ENCODE measurements at places on chromosomes 2 and 18. TPM values are rescaled to one million over a fixed set of nuclear protein-coding genes. Genes with fewer than 3 reads are reported as not detected.

Gene SKOR2
- not detected for total RNA-seq

GRCh38 chr2:233062451-233062850, 2.3 kb downstream of the INPP5D start:
- DNase-seq = no peak

DNA sequence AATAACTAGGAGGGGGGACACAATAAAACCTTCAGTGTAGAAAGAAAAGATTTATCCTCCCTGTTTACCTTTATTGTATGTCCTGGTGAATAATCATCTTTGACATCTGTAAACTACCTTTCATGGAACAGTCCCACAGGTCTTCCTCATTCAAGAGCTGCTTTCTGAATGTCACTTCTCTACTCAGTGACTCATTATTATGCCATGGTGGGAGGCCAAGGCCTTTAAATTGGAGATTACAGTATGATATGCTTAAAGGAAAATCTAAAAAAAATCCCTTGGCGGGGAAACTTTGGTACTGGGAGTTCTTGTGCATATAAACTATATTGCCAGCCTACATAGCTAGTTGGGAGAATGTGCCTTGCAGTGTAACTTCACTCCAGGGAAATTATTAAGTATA, 713.0 kb downstream of the TDRD15 start:
- no peak for DNase-seq

- no peak for DNase-seq
Observed at GRCh38 chr2:189309331-189309730, 129.8 kb upstream of the COL5A2 start.

GRCh38 chr2:8624855-8625398, 56.9 kb upstream of the ID2 start:
- DNase-seq = no peak

DNA sequence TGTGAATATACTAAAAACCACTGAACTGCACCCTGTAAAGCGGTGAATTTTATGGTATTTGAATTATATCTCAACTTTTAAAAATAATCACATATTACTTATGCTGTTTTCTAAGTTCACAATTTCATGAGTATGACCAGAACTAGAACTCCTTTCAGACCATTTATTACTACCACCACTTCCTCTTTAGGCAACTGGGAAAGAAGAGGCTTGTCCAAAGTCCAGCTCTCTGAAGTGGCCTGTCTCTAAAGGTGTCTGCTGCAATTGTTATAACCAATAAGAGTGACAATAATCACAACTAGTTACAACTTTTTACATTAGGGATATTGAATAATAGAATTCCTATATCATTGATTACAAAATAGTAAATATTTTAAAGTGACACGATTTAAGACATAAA, 267.9 kb upstream of the PIK3C3 start:
- DNase-seq = no peak

DNA sequence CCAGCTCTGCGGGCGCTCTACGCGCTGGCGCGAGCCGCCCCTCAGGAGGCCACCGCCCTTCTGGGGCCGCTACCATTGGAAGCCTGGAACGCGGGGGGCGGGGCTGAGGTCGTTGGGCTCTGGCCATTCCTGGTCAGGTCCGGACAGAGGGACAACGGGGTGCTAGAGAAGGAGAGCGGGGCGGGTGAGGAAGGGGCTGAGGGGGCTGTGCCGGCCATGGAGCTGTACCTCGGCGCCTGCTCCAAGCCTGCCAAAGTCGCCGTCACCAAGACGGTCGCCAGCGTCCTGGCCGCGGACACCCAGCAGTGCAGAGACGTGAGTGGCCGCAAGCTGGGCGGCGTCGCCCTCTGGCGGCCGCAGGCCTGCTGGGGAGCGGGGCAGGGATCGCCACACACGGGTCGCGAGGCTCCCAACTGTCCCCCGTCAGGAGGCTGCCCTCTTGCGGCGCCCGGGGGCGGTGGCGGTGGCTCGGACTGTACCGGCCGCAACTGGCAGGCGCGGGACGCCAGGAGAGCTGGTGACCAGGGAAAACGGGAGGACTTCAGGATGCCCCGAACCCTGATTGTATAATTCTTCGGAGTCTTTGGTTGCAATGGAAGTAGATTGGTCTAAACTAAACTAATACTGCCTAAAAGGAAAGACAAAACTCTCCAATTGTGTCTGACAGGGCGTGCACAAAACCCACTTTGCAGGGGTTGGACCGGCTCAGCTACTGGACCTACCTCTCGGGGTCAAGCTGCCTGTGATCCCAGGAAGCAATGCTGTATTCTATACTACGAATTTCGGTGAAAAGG, at the start of gene FSIP2:
TSS of gene FSIP2 (plus strand) at position 126 of the 794 bp plus-strand sequence. CDS start at position 217, 91 bp downstream.
- DNase-seq = peak; percentile 5

Gene GAREM1
- total RNA-seq = 17.1 TPM

GRCh38 chr2:33134086-33134771, 187.5 kb downstream of the LTBP1 start:
- peak; percentile 26 for DNase-seq

Gene DSC2
- 26.3 TPM for total RNA-seq

DNA sequence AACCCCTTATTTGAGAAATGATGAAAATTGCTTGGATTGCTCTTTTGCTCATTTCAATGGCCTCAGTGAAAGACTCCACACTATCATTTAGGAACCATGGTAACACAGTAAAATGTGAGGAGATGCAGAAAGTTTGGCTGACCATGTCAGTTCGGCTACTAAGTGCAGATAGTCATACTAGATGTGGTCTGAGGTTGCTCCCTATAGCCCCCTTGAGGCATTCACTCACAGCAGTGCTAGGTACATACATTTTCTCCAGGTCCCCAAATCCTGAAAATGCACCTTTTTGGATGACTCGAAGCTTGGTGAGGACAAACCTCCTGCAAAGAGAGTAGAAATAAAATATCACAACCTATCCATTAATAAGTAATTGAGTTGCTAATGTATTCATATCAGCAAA, 86.3 kb downstream of the FSHR start:
- no peak for DNase-seq

DNA sequence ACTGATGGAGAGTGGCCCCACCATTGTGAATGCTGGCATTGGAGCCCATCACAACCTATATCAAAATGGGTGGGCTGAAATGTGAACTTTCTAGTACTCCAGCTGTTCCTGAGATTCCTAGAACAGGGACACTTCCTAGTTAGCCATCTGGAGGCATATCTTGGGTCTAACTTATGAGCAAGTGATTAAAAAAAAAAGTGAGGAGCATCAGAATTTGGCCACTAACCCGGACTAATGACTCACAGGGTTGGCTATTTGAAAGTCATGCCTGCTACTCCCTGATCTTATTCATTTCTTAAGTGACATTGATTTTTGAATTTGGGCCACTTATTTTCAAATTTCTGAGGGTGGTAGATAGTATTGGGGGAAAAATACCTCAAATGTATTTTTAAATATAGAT, 216.6 kb downstream of the HRH4 start:
- DNase-seq = no peak

DNA sequence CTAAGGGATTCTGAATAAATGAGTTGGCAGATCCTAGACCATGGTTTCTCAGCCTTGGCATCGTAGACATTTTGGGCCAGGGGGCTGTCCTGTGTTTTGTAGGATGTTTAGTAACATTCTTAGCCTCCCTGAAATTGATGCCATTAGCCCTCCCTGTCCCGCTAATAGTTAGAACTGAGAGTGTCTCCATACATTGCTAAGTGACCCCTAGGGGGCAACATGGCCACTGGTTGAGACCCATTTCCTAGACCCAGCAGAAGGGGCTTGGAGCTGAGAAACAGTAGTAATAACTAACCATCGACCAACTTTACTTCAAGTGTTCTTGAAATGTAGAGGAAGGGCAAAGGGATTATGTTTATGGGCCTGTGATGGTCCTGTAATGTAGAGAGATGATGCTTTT, 40.8 kb downstream of the KCMF1 start:
- DNase-seq = no peak

DNA sequence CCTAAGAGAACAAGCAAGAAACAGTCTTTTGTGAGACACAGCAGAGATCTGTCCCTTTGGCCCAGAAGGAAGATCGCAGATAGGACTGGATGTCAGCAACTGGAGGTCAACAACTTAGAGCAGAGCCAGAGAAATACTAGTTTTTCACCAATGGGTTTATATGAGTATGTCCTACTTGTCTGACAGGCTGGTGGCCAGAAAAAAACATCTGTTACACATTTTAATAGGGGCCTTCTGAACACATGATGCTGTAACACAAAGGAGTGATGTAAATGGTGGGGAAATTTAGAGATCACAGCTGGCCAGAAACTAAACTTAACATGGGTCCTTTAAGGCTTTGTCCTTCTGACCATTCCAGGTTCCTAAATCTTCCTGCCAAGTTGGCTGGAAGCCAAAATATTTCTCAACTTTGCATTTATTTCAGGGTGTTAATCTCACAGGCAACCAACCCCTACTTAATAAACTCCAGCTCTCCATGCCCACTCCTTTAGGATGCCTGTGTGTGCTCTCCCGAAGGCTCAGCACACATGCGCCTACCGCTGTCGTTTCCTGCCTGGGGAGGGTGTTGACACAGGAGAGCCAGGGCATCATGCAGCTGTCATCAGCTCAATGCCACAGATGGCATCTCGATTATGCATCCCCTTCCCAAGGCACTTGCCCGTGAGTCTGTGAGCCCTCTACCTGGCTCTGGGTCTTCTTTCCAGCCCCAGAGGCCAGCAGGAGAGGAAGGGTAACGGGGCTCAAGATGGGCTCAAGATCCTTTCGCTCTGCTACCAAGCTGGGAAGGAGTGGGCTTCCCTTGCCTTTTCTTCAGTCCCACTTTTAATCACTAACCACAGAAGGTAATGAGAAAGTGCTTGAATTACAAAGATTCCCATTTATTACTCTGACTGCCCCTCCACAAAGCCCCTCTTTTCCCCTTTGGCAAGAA, 252.5 kb downstream of the ETAA1 start:
- peak; percentile 58 for DNase-seq

GRCh38 chr2:74841641-74842040, 7.7 kb downstream of the HK2 start:
- peak; percentile 34 for DNase-seq

Data from heart right ventricle (tissue), 16 donors.